ENCODE measurements at places on chromosomes 5 and 9. TPM values are rescaled to one million over a fixed set of nuclear protein-coding genes. Genes with fewer than 3 reads are reported as not detected.

The BARHL1 gene
- not detected for total RNA-seq

- DNase-seq, result no peak
Measured at GRCh38 chr9:75588808-75589207, 301.7 kb upstream of the PCSK5 start.

The TXNDC8 gene
- not detected for total RNA-seq

DNA sequence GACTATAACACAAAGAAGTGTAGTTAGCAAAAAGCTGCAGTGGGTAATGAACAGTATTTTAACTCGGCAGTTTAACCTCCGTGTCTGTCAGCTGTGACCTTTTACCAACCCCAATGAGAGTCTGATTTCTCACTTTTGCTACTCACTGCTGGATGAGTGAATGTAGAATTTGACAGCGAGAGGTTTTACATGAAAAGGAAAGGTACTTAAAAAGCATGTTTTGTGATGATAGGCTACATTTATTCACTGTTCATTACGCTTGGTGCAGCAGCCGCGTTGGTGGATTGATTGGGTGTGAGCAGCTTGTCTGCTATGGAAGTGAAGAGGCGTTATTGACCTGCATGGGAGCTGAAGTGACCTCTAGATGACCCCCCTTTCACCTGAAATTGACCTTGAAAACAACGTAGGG lies 867.7 kb downstream of the NR2F1-AS1 start:
- no peak for DNase-seq

The PRUNE2 gene
- 13.4 TPM for total RNA-seq

The ARHGEF37 gene
- total RNA-seq, result 1.4 TPM

The NUTM2F gene
- not detected for total RNA-seq

DNA sequence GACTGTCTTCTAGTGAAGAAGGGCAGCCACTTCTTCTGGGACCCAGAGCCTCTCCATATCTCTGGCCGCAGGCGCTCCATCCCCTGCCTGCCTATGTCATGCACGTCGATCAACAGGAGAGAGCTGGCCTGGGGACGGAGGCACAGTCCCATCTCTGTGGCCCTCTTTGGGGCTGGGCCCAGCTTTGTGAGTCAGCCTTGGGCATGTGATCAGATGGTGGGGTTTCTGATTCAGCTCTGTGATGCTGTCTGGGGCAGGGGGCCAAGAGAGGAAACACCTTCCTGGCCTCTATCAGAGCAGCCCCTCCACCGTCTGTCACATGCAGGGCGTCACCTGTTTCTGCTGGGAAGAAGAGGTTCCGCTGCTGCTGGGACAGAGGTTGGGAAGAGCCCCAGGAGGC lies 72.6 kb downstream of the MVB12B start:
- DNase-seq, result peak; percentile 59
